NCI-H226 (cell line): ENCODE measurements at places on chromosomes 1 and 21.

DNA sequence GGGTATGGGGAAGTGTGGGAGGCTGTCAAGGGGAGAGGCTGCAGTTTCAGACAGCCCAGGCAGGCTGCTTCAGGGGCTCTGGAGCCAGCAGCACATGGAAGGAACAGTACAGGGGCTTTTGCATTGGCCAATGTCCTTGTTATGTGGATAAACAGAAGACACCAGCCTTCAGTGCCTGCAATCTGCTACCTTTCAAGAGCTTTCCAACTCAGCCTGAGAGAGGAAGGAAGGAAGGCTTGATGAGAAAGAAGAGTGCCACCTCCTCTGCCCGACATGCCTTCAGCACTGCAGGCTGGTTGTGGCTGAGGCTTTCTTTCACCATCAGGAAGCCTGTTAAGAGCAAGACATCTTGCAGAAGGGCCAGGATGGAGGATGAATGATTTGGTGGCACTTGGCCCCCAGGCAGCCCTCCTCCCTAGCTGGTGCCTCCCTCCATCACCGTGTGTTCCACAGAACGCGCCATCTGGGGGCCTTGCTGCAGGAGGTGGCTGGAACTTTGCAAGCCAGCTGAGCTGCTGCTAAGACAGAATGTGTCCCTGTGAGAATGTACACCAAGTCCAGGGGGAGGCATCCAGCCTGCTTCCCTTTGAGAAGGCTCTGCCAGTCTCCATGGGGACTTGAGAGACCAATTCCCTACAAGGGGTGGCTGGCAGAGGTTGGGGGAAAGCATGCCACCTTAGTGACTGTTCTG, 372.4 kb upstream of the PROX1 start:
- no peak for DNase-seq

- no peak for DNase-seq
Observed at GRCh38 chr1:236282425-236282716, 613 bp upstream of the ERO1B start.

- no peak for DNase-seq
Observed at GRCh38 chr1:175237389-175237788, 44.8 kb upstream of the KIAA0040 start.

DNA sequence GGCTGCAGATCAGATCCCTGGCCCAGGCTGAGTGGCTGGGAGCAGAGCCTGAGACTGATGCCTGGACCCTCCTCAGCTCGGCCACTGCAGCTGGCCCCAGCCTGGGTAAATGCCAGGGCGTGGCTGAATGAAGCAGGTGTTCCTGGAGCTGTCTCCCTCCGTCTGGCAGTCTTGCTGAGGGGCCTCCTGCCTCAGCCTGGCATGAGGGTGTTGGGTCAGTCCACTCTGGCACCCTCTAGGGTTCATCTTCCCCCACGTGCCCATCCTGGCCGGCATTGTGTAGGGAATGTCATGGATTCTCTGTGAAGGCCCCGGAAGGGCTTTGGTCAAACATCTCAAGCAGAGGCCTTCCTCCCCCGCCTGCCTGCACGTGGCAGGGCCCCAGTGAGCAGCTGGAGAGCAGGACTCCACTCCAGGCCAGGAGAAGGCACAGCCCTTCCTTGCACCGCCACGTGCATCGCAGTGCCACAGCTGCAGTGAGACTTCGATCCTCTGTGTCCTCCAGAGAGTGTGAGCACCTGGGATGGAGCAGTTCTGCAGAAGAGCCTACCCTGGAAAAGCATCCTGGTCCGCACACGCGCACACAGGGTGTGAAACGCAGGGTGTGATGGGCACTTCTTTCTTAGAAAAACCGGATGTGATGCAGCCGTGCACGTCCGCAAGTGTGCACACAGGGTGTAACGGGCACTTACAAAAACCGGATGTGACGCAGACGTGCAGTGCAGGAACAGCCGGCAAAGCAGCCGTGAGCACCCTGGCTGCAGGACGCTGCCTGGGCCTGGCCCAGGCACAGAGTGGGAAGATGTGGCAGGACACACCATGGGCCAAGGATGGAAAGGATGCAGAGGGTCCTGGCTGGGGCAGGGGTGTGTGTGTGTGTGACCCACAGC, 4.6 kb upstream of the KRTAP10-4 start:
- DNase-seq = no peak

GRCh38 chr1:203505526-203506204, 11.7 kb downstream of the OPTC start:
- no peak for DNase-seq

GRCh38 chr1:197725044-197725443, 50.2 kb downstream of the DENND1B start:
- peak; percentile 1 for DNase-seq
